ENCODE measurements at places on chromosomes 6 and 20.

GRCh38 chr20:16286601-16287000, 286.6 kb downstream of the KIF16B start:
- DNase-seq, result no peak

DNA sequence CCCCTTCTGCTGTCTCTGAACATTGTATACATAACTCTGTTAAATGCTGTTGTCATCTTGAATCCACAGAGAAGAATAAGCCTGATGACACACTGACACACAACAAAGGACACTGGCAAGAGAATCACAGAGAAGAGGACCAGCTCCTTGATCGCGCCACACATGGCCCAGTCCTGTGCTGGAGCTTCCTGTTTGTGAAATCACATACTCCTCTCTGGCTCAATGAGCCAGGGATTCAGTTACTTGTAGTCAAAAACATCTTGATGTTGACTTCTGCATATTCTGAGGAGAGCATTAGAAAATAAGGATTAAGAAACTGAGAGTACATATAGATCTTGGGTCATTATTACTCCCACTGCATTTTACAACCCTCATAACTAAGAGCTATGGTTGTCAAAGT, 100.1 kb downstream of the EPB41L2 start:
- no peak for DNase-seq

DNA sequence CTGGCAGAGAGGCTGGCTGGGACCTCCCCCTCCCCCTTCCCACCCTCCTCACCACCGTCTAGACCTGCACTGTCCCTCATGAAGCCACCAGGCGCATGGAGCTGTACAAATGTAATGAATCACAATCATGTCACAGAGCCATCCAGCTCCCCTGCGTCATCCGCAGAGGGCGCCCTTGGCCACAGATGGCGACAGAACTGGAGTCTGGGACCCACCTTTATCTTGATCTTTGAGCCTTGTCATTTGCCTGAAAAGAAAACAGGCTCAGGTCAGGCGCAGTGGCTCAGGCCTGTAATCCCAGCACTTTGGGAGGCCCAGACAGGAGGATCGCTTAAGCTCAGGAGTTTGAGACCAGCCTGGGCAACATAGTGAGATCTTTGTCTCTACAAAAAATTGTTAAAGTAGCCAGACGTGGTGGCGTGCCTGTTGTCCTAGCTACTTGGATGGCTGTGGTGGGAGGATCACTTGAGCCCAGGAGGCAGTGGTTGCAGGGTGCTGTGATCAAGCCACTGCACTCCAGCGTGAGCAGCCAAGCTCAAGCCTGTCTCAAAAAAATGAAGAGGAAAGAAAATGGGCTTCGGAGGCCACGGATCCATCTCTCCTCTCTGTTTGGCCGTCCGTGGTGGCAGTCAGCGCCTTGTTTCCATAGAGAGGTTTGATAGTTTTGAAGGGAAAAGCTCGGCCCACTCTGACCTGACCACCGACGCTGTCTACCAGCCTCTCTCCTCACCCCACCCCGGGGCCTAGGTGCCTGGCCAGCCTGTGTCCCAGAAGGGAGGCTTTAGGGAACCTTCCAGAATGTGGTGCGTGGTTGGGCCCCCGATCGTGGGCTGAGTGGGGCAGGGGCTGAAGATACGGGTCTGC, 6.2 kb downstream of the COL9A3 start:
- DNase-seq, result no peak

- DNase-seq, result no peak
Measured at GRCh38 chr6:139325686-139326085, 33.9 kb upstream of the TXLNB start.

DNA sequence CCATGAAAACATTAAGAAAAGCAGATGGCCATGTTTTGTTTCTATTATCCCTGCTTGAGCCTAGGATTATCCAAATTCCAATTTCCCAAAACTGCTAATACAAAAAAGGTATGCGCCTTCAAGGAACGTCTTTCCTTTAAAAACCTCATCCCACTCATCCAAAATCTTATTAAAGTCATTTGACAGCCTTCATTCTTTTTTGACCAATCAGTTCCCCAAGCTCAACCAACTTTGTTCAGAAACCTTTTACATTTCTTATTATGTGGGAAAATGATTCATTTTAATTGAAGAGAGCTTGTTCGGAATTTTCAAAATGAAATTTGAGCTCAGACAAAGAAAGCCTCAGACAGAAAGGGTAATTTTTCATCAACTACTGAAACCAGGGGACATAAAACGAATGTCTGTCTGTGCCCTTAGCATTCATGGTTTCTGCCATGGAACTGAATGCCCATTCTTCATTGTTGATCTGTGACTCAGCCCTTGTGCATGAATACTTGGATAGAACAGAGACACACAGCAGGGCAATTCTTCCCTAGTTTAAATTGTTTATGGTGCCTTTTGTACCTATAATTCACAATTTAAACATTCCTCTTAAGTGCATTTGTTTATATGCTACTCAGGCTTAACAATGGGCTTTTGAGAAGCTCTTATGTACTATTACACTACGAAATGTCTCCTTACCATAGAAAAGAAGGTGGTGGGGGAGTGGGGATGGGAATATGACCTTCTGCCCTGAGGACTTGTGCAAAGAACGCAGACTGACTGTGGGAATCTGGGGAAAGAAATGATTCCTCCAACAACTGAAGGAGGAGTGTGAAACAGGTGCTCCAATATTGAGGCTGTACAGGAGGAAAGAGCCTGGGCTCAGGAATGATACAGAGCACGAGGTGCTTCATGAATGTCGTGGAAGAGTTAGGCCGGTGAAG, 49.8 kb upstream of the ERVFRD-1 start:
- no peak for DNase-seq

DNA sequence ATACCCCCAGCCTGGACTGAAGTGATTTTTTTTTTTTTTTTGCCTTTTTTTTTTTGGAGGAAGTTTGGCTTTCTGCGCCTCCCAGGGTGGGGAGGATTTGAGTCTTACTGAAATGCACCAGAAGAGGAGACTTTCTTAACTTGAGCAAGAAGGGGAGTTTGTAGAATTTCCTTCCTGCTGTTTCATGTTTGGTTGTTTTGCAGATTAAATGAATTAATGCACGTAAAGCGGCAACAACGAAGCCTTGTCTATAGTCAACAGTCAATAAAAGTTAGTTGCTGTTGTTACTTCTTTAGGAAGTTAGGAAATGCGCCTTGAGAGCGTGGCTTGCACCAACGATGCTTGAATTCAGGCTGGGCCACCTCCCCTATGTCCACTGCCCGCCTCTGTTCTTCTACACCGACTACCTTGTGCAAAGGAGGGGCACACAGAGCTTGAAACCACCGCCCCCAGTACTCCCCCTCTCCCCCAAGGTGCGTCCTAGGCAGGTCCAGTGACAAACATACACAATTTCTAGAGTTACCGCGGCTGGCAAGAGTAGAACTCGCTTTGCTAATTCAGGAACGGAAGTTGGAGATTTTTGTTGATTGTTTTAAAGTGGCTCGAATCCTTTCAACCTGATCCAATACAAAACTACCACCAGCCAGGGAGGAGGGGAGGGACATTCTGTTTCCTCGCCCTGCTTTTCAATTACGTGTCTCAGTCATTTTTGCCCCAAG, 830 bp upstream of the CYP24A1 start:
- no peak for DNase-seq

DNA sequence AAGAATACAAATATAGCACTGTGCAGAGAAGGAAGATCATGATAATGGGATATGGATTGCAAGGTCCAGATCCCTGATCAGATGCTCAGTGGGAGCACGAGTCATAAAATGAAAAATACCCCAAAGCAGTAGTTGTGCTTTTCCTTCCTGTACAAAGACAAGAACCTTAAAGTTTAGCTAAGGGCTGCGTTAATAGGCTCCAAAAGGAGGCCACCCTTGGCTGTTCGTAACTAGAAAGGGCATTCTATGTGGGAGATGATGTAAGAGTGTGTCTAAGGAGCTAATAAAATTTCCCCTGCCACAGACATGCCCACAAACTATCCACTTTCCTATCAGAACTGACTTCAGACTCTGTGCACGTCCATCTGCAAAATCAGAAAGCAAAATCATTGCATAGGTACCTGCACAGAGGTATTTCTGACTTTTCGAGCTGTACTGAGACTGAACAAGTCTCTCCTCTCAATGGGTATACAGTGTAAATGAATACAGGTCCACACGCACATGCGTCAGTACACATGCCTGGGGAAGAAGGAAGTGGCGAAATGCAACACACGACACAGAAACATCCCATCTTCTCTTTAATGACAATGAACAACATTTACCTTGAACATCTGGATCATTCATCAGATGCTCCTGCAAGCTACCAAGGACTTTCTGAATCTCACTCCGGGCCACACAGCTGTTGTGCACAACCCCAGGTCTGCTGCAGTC, 16.9 kb upstream of the ANKRD60 start:
- DNase-seq, result no peak

- peak; percentile 90 for DNase-seq
Measured at GRCh38 chr20:46255440-46256104, 52.7 kb downstream of the CDH22 start.

- no peak for DNase-seq
Measured at GRCh38 chr6:106147476-106147875, 61.3 kb downstream of the PRDM1 start.

DNA sequence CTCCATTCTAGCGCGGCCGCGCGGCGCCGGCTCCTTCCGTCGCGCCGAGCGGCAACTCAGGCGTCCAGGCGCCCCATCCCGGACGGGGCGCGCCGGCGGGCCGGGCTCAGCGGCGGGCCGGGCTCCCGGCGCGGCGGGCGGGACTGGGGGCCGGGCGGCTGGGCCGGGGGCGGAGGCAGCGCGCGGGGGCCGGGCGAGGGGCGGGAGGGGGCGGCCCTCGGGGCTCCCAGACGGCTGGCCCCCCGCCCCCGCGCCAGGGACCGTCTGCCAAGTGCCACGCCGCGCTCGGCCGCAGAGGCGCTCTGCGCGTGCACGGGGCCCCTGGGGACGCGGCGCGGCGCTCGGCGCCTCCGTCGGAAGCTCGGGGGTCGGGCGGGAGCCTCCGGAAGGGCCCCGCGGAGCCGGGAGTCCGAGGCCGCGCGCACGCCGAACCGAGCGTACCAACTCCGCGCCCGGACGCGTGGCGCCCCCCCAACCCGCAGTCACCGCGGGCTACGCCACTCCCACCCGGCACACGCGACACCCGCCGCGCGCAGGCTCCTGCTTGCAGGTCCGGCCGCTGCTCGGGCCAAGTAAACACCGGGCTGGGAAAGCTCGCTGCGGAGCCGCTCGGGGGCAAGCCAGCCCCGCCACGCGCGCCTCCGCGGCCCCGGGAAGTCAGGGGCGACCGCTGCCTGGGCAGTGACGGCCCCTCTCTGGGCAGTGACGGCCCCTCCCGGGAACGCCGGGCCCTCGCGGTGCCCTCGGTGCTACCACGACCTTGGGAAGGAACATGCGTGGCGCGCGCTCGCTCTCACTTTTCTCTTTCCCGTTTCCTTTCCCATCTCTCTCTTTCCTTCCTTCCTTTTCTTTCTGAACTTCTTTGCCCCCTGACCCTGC, at the start of gene PREX1:
PREX1 (minus strand) TSS at position 145 of the 879 bp plus-strand sequence; CDS start at position 6, 139 bp downstream.
- no peak for DNase-seq

GRCh38 chr20:4217349-4217841, 202.0 kb upstream of the RNF24 start:
- no peak for DNase-seq

DNA sequence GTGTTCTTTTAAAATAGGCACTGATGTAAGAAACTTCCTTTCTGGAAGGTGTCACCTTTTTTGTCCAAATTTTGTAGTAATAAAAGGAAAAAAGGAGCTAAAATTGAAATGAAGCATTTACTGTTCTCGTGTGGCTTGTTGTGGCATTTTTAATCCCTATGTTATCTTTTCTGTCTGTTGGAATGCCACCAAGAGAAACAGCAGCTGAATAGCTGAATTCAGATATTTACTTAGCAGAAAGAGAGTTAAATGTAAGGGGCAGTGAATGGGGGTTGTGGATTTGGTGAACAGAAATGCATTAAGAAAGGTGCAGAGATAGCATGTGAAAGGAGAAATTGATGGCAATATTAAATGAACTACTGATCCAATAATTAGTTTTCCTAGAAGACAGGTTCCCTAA, 573.6 kb upstream of the EPHA7 start:
- no peak for DNase-seq

DNA sequence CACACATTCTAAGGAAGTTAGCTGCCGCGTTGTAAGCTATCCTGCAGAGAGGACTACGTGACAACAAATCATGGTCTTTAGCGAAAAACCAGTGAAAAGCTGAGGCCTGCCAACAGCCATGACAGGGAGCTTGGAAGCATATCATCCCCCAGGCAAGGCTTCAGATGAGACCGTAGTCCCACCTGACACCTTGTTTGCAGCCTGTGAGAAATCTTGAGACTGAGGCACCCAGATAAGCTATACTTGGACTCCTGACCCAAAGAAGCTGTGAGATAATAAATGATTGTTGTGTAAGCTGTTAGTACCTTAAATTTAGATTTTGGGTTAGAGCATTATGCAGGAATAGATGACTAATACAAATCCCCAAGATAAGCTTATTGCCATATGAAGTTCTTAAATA, 45.4 kb upstream of the SENP6 start:
- no peak for DNase-seq

- no peak for DNase-seq
Measured at GRCh38 chr6:63560801-63561287, 11.4 kb upstream of the LOC128125822 start.

- DNase-seq, result no peak
Measured at GRCh38 chr6:51995214-51995755, 92.1 kb downstream of the PKHD1 start.

GRCh38 chr6:132268209-132268608, 133.1 kb downstream of the MOXD1 start:
- DNase-seq, result no peak

DNA sequence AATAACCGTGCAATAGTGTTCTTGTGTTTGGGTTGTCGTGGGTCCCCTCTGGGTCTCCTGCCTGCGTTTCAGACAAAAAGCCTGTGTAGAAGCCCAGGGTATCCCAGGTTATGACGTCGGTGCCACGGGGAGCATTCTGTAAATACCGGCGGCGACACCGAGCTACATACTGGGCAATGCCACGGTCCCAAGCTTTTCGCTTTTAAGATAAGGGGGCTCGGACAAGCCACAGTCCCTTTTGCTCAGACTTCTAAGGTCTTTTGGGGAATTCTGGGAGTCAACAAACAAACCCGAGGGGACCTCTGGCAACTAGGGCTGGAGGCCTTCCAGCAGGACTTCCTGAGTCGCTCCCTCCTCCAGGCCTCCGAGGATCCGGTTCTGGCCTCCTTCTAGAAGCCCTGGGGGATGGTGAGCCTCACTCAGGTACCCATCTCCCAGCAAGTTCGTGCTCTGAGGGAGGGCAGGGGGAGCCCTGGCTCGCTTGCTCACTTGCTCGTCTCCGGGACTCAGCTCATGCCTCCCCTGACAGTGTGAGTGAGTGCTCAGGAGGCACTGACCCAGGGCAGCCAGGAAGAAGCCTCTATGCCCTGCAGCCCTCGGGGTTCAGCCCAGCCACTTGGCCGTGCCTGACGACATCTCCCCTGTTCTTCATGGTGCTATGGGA, 62.4 kb upstream of the MRPS10 start:
- no peak for DNase-seq

DNA sequence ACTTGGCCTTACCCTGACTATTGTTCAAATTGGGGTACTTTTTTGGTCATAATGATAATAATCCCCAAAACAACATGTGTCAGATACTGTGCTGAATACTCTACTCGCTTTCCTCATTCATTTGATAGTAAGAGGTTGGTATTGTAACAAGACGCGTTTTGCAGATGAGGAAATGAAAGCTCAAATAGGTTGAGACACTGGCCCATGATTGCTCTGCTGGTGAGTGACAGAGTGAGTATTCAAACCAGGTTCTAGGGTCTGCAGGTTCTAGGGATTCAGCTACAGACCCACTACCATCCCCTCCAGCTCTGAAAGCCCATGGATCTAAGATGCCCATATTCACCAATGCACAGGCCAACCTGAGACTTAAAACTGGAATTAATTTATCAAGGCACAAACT, 1.3 kb upstream of the ENPP4 start:
- no peak for DNase-seq
